Upper lobe of right lung (tissue), 1 donor: ENCODE measurements at places on chromosomes 3 and 15.

DNA sequence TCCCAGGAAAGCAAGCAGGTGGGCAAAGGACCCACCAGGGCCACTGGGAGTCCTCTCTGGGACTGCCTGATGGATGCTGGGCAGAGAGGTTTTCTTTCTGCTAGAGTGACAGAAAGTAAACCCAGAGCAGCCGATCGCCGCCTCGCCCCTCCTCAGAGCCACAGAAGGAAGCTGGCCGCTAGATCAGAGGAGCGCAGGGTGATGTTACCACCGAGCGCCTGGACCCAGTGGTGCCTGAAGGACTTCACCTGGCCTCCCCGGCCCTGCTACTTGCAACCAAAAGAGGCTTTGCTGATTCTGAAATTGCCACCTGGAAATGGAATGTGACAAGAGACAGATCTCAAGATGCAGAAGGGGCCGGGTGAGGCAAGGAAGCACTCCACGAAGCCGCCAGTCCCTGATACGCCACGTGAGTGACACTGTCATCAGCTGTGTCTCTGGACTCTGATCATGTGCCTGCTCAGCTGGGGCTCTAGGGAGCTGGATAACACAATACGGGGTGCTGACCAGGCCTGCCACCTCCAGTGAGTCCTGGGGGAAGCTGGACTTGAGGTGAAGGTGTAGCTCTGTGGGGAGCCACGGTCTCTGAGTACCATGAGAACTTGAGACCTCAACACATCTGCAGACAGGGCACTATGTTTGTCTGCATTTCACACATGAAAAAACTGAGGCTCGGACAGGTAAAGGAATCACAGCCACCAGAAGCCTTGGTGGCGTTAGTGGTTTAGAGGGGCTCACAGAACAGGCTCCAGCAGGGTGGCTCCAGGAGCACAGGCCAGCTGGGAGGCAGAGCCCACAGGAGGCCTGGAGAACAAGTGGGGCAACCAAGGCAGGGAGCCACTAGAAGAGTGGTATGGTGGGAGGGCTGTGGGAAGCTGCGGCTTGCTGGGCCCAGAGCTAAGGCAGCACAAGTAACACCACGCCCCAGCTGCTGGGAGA lies 137.9 kb upstream of the PRR20G start:
- no peaks in the 10 kb centered on the region for H3K4me1 ChIP-seq
- no peak for DNase-seq
- H3K36me3 ChIP-seq, result no peaks in the 10 kb centered on the region
- no peak overlapping the region for H3K4me3 ChIP-seq
- peaks cover 38% of the 10 kb centered on the region for H3K27me3 ChIP-seq

DNA sequence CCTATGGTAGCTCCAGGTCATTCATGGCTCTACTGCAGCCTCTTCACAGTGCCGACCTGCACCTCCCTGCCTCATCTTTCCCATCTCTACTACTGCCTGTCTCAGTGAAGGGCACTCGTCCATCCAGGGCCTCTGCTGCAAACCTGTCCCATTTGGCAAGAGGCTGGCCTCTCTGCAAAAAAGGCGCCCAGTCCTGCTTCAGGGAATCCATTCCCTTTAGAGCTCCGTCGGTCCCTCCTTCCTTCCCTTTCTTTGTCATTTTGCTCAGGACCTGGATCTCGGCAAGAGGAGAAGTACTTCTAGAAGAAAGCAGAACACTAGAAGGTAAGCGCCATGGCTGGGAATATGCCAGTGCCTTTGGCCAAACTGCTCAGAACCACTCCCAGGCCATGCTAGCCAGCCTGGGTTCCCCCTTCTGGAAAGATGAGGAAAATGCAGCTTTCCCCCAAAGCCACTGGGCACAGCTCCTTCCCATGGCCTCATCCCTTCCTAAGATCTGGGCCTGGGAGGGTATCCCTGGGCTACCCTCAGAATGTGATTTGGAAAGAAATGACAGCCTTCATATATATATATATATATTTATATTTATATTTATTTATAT lies 6.4 kb upstream of the ISL2 start:
- H3K4me1 ChIP-seq, result no peaks in the 10 kb centered on the region
- H3K27ac ChIP-seq, result no peak overlapping the region
- H3K36me3 ChIP-seq, result no peaks in the 10 kb centered on the region
- DNase-seq, result no peak
- H3K4me3 ChIP-seq, result no peak overlapping the region

DNA sequence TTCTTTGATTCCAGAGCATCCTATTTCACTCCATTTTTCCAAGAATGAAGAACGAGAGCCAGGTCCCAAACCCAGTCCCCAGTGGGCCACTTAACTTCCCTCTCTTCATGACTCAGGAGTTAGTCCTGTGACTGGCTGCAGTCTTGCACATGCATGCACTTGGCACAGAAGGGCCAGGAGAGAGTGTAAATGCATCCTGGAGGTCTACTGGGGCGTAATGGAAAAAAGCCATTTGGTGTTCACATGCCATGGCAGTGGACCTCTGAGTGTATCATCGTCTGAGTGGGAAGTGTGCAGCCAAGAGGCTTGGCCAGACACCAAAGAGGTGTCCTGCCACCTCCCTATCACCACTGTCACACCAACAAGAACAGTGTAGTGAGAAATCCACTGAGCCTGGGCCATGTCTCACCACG lies 15.1 kb upstream of the RFTN1 start:
- no peaks in the 10 kb centered on the region for H3K27me3 ChIP-seq
- H3K27ac ChIP-seq, result no peak overlapping the region
- no peak overlapping the region for H3K4me3 ChIP-seq
- no peaks in the 10 kb centered on the region for H3K4me1 ChIP-seq

- no peaks in the 10 kb centered on the region for H3K27me3 ChIP-seq
- H3K4me1 ChIP-seq, result no peaks in the 10 kb centered on the region
- H3K4me3 ChIP-seq, result no peak overlapping the region
- H3K27ac ChIP-seq, result no peak overlapping the region
- no peak for DNase-seq
Observed at GRCh38 chr3:160106905-160107861, 118.0 kb upstream of the C3orf80 start.

- H3K4me3 ChIP-seq, result no peak overlapping the region
- no peak for DNase-seq
- H3K27me3 ChIP-seq, result no peaks in the 10 kb centered on the region
Observed at GRCh38 chr3:167976516-167977361, 119.0 kb downstream of the GOLIM4 start.

DNA sequence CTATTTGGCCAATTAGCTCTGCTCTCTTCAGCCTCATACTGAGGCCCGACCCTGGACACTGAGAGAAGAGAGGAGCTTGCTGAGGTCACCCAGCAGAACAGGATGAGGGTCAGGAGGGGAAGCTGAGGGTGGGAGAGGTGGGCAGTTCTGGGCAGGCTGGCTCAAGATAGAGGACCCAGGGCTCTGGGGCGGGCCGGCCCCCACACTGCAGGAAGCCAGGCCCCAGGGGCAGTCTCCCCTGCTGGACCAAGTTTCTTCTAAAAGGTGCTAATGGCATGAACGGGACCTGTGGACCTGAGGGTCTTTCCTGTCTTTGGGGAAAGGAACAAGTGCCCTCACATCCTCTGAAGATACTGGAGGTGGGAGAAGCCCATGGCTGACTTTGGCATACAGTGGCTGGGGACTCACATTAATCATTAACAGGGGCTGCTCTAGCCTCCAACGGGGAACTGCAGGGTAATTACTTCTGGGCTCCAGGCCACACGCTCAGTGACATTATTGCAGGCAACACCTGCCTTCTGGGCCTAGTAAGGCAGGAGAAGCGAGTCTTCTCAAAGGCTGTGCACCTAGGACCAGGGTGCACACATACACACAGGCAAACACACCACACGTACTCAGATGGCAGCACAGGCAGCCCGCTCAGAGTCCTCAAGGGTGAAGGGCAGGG lies 10.6 kb downstream of the HCN4 start:
- no peak for DNase-seq
- no peaks in the 10 kb centered on the region for H3K4me1 ChIP-seq
- H3K27me3 ChIP-seq, result peaks cover 8% of the 10 kb centered on the region
- H3K27ac ChIP-seq, result no peak overlapping the region
- H3K36me3 ChIP-seq, result no peaks in the 10 kb centered on the region
- no peak overlapping the region for H3K4me3 ChIP-seq

- H3K27me3 ChIP-seq, result no peaks in the 10 kb centered on the region
- no peaks in the 10 kb centered on the region for H3K36me3 ChIP-seq
- H3K27ac ChIP-seq, result no peak overlapping the region
- DNase-seq, result no peak
Observed at GRCh38 chr3:60598671-60599070, 652.6 kb downstream of the FHIT start.

DNA sequence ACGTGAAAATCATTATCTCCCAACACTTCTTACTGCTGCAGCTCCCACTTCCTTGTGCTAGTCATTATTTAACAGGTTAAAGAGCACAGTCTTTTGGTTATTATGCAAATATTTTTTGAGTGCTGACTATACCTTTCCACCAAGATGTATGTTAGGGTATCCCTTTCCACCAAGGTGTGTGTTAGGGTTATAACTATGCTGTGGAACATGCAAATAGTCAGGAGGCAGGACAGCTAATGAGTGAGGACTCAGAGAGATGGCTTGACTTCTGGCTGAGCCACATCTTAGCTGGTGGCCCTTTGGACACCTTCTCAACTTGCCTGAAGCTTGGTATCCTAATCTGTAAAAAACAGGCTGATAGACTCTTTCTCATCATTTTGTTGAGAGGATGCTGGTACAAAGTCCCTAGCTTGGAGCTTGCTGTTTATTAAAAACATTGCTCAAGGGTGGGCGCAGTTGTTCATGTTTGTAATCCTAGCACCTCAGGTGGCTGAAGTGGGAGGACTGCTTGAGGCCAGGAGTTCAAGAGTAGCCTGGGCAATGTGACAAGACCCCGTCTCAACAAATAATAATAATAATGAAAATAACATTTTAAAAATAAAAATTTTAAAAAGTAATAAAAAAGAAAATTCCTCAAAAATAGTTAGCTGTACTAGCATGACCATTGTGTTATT lies 160.5 kb upstream of the ADAMTS9 start:
- DNase-seq, result no peak
- no peak overlapping the region for H3K27ac ChIP-seq
- H3K4me3 ChIP-seq, result no peak overlapping the region
- H3K4me1 ChIP-seq, result no peaks in the 10 kb centered on the region

GRCh38 chr15:93046721-93047120 lies 42.3 kb downstream of the RGMA start:
- no peaks in the 10 kb centered on the region for H3K36me3 ChIP-seq
- no peak overlapping the region for H3K4me3 ChIP-seq
- peaks cover 16% of the 10 kb centered on the region for H3K4me1 ChIP-seq
- H3K27me3 ChIP-seq, result no peaks in the 10 kb centered on the region

DNA sequence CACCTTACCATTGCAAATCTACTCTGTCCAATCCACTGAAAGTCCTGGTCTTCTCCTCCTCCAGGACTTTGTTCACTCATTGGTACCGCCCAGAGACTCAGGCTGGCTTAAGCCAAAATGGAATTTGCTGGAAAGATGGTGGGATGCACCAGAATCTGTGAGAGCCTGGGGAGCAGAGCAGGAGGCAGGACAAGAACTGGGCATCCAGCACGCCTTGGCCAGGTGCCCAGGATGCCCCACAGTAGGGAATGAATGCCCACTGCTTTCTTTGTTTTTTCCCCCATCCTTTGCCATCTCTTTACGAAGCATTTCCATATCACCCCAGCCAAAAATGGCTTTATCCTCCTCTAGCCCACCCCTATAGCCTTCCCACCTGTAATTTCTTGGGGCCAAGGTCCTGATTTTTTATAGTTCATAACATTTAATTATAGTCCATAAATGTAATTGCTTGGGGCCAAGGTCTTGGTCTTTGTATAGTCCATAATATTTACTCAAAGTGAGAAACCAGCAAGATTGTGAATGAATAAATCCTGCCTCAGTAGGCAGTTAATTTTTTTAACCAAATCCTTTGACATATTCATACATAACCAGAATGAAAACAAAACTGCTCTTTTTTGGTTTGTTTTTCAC lies 23.3 kb upstream of the IREB2 start:
- DNase-seq, result no peak
- H3K4me3 ChIP-seq, result no peak overlapping the region
- no peak overlapping the region for H3K27ac ChIP-seq
- H3K27me3 ChIP-seq, result no peaks in the 10 kb centered on the region
- no peaks in the 10 kb centered on the region for H3K36me3 ChIP-seq

- H3K27ac ChIP-seq, result no peak overlapping the region
- H3K4me3 ChIP-seq, result no peak overlapping the region
- peaks cover 4% of the 10 kb centered on the region for H3K27me3 ChIP-seq
Observed at GRCh38 chr15:59751552-59752413, 62.7 kb upstream of the BNIP2 start.

GRCh38 chr3:120196333-120196732 lies 88.7 kb downstream of the GPR156 start:
- no peaks in the 10 kb centered on the region for H3K36me3 ChIP-seq
- no peaks in the 10 kb centered on the region for H3K27me3 ChIP-seq

- H3K4me1 ChIP-seq, result no peaks in the 10 kb centered on the region
- H3K27me3 ChIP-seq, result no peaks in the 10 kb centered on the region
- DNase-seq, result no peak
Observed at GRCh38 chr3:62238003-62238402, 135.3 kb downstream of the FEZF2 start.

- H3K36me3 ChIP-seq, result no peaks in the 10 kb centered on the region
- H3K4me3 ChIP-seq, result no peak overlapping the region
- peak overlapping the region; percentile 63 for H3K27ac ChIP-seq
- peak; percentile 67 for DNase-seq
- H3K4me1 ChIP-seq, result peaks cover 13% of the 10 kb centered on the region
Observed at GRCh38 chr3:16842272-16843270, 42.2 kb upstream of the PLCL2 start.

DNA sequence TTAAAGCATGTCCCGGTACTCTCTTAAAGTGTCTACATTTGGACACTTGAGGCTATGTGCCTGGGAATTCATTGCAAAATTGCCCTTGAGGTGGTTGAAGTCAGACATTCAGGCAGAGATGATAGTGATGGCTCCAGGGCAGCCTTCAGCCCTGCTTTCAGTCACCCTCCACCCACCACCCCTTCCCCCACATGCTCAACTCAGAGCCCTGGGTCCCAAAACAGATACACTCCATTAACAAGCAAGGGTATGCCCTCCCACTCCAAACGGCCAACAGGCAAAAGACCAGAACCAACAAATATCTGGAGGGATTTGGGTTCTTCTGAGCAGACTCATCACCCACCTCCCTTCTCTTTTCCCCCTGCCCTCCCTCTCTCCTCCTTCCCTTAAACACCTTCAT lies 29.9 kb upstream of the VIPR1 start:
- DNase-seq, result no peak
- H3K36me3 ChIP-seq, result no peaks in the 10 kb centered on the region
- peaks cover 26% of the 10 kb centered on the region for H3K4me1 ChIP-seq
- peak overlapping the region; percentile 51 for H3K27ac ChIP-seq

- H3K27ac ChIP-seq, result no peak overlapping the region
- no peaks in the 10 kb centered on the region for H3K27me3 ChIP-seq
- DNase-seq, result no peak
- H3K36me3 ChIP-seq, result no peaks in the 10 kb centered on the region
- H3K4me3 ChIP-seq, result no peak overlapping the region
Observed at GRCh38 chr3:43753741-43754715, 63.3 kb downstream of the ABHD5 start.

GRCh38 chr3:68999605-69000004 lies 13.9 kb downstream of the EOGT start:
- no peaks in the 10 kb centered on the region for H3K27me3 ChIP-seq
- H3K36me3 ChIP-seq, result peaks cover 86% of the 10 kb centered on the region
- H3K4me3 ChIP-seq, result no peak overlapping the region
- DNase-seq, result no peak
- H3K27ac ChIP-seq, result no peak overlapping the region

GRCh38 chr15:95669146-95669922 lies 661.2 kb upstream of the NR2F2 start:
- H3K27ac ChIP-seq, result peak overlapping the region; percentile 44
- no peaks in the 10 kb centered on the region for H3K27me3 ChIP-seq
- no peaks in the 10 kb centered on the region for H3K36me3 ChIP-seq

- H3K27me3 ChIP-seq, result no peaks in the 10 kb centered on the region
- H3K36me3 ChIP-seq, result no peaks in the 10 kb centered on the region
- no peak for DNase-seq
- peaks cover 6% of the 10 kb centered on the region for H3K4me1 ChIP-seq
Observed at GRCh38 chr3:155022896-155023295, 57.2 kb upstream of the MME start.

- H3K27ac ChIP-seq, result no peak overlapping the region
- H3K36me3 ChIP-seq, result peaks cover 19% of the 10 kb centered on the region
- no peak for DNase-seq
Observed at GRCh38 chr3:14120111-14120920, 4.4 kb downstream of the CHCHD4 start.
